ENCODE measurements at places on chromosomes 12 and 14.

- DNase-seq: no peak
Measured at GRCh38 chr12:6315704-6316597, 5.5 kb downstream of the PLEKHG6 start.

DNA sequence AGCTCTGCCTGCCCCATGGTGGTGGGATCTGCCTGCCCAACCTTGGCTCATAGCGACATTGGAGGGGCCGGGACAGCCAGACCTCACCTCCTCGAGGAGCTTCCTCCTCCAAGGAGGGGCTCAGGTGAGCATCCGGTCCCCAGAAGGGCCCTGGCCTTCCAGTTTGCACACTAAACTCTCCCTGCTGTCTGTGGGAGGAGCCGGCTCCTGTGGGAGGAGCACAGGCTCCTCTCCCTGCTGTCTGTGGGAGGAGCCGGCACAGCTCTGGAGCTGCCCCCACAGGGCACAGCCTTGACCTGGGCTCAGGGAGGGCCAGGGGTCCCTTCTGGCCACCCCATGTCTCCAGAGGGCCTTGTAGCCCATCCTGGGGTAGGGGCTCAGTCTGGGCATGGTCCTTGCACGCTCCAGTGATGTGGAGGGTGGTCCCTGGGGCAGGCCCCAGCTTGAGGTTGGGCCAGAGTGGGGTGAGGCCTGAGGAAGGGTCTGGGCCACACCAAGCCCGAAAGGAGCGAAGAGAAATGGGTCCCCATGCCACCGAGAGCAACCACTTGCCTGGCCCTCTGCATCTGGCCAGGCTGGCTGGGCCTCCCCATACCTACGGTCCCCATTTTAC lies 147.5 kb upstream of the C14orf180 start:
- DNase-seq: no peak

GRCh38 chr14:99273766-99274345 lies 1.9 kb upstream of the BCL11B start:
- DNase-seq: peak; percentile 81

GRCh38 chr12:101727098-101727497 lies 12.2 kb downstream of the SYCP3 start:
- no peak for DNase-seq

GRCh38 chr12:62658910-62659309 lies 192.3 kb downstream of the MON2 start:
- DNase-seq: no peak

GRCh38 chr12:50112456-50113218 lies 601 bp downstream of the COX14 start:
- DNase-seq: no peak

DNA sequence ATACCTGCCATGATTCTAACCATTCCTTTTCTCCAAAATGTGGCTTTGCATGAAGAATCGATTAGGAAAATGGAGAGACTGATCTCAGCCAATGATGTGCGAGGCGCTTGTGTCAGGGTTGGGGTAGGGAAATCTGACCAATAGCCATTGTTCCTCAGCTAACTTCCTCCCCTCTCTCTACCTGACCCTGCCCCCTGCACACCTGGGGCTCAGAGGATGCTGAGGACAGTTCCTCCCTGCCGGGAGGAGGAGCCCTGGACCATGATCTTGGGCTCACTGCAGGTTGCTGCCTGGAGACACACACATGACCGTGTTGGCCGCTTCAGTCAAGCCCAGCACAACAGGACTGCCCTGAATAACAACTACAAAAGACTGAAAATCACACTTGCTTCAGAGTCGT lies 119.8 kb upstream of the SFSWAP start:
- no peak for DNase-seq

All from foreskin keratinocyte (primary cell).